B cell (primary cell): ENCODE measurements at places on chromosomes 7 and 10.

- no peak for DNase-seq
Observed at GRCh38 chr7:6385909-6386560, 61.7 kb downstream of the DAGLB start.

- DNase-seq: no peak
Observed at GRCh38 chr10:117609095-117609795, 66.7 kb downstream of the EMX2 start.

GRCh38 chr7:74032191-74032490, 4.2 kb downstream of the ELN start:
- no peak for DNase-seq

GRCh38 chr10:49759787-49760551, 2.2 kb downstream of the OGDHL start:
- no peak for DNase-seq

DNA sequence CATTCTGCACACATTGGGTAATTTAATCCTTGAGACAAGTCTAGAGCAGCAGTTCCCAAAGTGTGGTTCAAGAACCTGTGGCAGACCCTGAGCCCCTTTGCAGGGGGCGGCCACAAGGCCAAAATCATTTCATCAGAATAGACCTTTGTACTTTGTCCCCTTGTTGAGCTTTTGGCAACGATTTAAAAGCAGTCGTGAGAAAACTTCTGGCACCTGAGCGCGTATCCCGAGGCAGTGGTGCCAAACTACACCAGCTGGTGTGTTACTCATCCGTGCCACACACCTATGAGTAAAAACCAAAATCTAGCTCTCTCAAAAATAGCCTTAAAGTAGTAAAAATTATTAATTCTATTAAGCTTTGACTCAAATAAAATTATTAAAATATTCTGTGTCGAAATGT, 306.8 kb downstream of the SDK1 start:
- no peak for DNase-seq

DNA sequence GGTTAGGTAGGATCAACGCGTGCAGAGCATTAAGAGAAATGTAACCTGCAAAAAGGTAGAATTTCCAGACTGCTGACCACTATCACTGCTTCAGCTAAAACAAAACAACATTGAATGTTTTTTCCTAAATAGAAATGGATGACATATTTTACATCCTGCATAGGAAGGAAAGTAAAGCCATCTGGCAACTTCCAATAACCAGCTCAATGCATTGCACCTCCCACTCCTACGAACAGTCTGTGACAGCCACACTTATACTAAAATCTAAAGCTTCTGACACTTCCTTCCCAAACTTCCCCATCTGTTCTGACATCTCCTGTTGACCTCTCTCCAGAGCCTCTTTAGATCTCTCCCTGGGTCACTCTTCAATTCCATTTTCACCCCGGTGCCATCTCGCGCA, 47.1 kb downstream of the NRCAM start:
- no peak for DNase-seq

GRCh38 chr7:66841898-66842297, 79.1 kb upstream of the TMEM248 start:
- DNase-seq: no peak

GRCh38 chr10:119100434-119101238, 3.3 kb upstream of the DENND10 start:
- no peak for DNase-seq

GRCh38 chr7:23524473-23524872, 7.3 kb downstream of the TRA2A start:
- DNase-seq: no peak

DNA sequence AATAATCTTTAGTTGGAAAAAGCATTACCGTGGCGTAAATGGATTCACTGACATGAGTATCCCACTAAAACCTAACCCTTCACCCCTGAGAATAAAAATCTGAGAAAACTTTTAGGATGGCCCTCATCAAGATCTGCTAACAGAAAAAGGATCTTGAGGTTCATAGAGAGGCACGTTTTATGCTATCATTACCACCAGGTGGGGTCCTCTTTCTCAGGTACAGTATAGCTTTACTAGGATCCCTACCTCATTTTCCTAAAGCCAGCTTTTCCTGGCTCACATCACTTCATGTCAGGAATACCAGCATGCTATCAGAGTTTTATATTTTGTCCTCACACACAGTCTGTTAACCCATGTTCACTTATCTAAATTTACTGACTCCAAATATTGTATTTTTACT, 173.7 kb downstream of the POM121L12 start:
- no peak for DNase-seq

GRCh38 chr10:114912470-114912859, 25.5 kb upstream of the TRUB1 start:
- DNase-seq: no peak

- peak; percentile 56 for DNase-seq
Observed at GRCh38 chr7:4809091-4809591, 33.7 kb downstream of the AP5Z1 start.

GRCh38 chr10:89591111-89591795, 53.8 kb downstream of the PANK1 start:
- no peak for DNase-seq

- DNase-seq: peak; percentile 39
Observed at GRCh38 chr10:97499561-97500296, 1.0 kb downstream of the UBTD1 start.

GRCh38 chr7:120729245-120729644, 128.7 kb downstream of the TSPAN12 start:
- DNase-seq: no peak

- no peak for DNase-seq
Observed at GRCh38 chr10:47115322-47115721, 184.7 kb upstream of the GDF10 start.

DNA sequence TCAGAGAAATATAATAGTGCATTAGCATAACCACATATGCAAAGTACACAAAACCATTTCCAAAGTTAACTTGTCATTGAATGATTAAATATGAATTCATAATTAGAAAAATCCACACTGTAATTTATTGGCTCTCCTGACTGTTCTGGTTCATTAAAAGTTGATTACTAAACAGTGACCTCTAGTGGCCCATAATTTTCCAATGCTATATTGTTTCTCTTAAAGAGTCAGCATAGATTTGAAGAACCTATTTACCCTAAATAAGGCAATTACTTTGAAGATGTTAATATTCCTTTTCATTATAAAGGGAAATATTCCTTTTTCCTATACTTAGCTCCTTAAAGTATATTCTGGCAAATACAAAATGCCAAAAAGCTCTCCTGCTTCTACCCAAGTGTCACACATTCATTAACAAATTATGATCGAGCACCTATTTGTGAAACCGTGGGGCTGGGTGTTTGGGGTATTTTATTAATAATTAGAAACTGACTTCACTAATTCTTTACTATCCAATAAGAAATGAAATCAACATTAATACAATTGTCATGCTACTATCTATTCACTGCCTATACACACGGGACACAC, 86.2 kb downstream of the HIBADH start:
- peak; percentile 46 for DNase-seq

DNA sequence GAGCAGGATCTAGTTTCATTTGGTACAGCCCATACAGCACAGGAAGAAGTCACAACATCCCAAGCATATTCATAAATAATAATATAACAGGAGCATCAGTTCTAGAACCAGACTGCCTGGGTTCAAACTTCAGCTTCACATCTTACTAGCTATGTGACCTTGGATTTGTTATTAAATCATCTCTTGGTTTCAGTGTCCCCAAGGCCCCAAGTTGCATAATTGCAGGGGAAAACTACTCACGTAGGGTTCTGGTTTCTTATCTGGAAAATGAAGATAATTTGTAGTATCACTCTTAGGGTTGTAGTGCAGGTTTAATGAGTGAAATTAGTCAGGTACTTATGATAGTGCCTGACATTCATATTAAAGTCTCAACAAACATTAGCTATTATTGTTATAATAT, 5.5 kb upstream of the IQUB start:
- DNase-seq: no peak

GRCh38 chr10:43982250-43982649, 333.6 kb upstream of the ZNF32 start:
- DNase-seq: no peak

DNA sequence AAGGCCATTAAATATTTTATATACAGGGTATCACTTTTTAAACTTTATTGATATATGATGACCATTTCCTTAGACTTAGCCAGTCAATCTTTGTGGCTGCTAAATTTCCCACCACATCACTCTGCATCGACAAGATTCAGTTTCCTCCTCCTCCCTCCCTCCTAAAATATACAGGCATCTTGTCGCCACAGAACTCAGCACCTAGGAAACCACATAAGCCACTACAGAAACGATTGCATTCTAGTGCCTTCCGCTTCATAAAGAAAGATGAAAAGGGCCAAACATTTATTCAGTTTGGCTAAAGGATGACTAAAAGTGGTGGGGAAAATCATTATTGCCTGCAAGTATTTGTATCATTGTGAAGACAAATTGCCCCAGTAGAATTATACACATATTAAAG, 30.7 kb downstream of the ERCC6 start:
- peak; percentile 12 for DNase-seq

DNA sequence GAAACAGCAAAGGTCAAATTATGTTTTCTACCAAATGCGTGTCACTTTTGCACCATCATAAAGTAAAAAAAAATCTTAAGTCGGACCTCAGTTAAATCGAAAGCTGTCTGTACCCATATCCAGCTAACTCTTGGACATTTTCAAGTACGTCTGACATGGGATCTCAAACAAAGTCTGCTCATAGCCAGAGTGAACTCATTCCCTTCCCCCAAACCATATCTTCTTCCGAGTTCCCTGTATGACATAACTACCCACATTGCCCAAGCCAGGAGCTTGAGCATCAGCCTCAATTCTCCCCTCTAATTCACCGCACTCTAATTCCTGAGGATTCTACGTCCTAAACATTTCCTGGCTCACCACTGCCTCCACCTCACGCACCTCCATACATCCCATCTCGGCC, 44.8 kb upstream of the TARP start:
- no peak for DNase-seq

GRCh38 chr10:70920519-70920918, 32.2 kb upstream of the PCBD1 start:
- DNase-seq: no peak

GRCh38 chr10:61899069-61899531, 2.4 kb upstream of the ARID5B start:
- DNase-seq: peak; percentile 22

GRCh38 chr10:16016688-16017087, 156.4 kb upstream of the MINDY3 start:
- no peak for DNase-seq

- DNase-seq: peak; percentile 29
Observed at GRCh38 chr10:97321032-97321803, 2.1 kb downstream of the FRAT1 start.

DNA sequence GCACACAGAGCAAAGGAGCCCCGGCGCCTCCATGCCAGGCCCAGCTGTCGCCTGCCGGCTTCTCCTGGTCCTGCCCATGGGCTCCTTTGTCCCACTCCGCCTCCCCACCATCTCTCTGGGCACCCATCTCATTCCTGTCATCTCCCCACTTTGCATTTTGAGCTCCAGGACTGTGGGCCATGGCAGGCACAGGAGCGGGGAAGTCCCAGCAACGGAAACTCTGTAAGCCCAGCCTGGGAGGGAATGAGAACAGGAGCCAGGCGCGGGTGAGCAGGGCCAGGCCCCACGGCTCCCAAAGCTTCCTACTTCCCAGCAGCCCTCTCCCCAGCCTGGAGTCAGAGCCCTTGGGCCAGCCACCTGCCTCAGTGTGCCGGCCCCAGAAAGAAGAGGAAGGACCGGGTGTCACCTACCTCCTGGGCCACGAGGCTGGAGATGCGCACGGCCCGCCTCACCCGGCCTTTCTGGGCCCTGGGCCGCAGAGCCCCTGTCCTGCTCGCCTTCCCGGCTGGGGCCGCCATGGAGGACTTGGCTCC, 23.1 kb downstream of the KCNH2 start:
- DNase-seq: no peak

- DNase-seq: no peak
Observed at GRCh38 chr7:140903741-140904480, 20.8 kb downstream of the BRAF start.
